ENCODE measurements at places on chromosomes 16 and 17.
A peak's percentile ranks its signal among the peaks of the same experiment; 100 is the strongest.

- no peak for DNase-seq
Observed at GRCh38 chr16:78785218-78785617, 685.8 kb downstream of the WWOX start.

DNA sequence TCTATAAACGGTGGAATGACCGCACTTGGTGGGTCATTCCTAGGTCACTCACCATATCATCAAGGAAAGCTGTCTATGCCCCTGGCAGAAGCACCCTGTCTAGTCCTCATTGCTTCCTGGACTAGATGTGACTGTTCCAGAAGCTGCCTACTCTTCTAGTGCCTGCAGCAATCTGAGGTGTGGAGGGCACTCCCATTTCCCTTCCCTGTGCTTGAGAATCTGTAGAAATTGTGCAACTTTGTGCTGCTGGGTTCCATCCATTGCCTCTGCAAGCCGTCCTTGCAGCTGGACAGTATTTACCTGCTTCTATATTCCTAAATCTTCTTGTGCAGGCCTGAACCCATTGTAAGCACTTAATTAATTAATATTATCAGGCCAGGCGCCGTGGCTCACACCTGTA is 52.1 kb downstream of the CACNG3 start:
- no peak for DNase-seq

DNA sequence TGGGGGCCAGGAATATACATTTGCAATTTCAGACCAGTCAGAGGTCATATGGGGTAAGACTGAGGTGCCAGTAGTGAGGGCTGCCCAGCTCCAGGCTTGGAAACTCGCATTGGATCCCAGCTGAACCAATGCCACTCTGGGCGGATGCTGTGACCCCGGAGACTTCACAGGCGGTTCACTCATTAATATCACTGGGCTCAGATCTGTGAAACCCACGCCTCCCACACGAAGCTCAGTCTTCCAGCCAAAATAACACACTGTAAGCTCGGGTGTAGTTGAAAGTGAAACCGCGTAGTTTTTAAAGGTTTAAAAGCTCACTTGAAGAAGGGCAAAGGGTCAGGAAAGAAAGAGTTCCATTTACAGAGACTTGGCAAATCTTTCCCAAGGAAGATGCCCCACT is 254.8 kb downstream of the FOXL1 start:
- DNase-seq: no peak

DNA sequence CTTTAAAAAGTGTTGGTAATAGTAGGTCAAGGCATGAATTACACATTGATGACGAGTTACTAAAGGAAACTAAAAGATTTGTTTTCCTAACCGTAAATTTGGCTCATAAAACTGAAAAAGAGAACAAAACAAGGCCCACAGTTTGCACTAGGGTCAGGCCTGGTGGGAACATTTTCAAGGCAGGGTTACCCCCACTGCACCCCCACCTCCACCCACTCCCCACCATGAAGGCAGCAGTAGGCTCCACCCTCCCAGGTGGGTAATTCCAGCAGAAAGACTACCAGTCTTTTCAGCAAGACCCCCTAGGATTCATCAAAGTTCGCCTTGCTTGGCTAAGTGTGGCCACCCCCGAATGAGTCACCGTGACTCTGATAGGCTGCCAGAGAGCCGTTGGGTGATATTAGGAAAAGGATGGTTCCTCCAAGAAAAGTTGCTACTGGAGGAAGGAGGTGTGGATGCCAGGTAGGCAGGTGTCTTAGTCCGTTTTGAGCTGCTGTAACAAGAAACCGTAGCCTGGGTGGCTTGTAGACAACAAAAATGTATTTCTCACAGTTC is 8.6 kb downstream of the DNAAF1 start:
- DNase-seq: no peak

GRCh38 chr17:60296177-60296576 is 95.8 kb downstream of the USP32 start:
- DNase-seq: no peak

DNA sequence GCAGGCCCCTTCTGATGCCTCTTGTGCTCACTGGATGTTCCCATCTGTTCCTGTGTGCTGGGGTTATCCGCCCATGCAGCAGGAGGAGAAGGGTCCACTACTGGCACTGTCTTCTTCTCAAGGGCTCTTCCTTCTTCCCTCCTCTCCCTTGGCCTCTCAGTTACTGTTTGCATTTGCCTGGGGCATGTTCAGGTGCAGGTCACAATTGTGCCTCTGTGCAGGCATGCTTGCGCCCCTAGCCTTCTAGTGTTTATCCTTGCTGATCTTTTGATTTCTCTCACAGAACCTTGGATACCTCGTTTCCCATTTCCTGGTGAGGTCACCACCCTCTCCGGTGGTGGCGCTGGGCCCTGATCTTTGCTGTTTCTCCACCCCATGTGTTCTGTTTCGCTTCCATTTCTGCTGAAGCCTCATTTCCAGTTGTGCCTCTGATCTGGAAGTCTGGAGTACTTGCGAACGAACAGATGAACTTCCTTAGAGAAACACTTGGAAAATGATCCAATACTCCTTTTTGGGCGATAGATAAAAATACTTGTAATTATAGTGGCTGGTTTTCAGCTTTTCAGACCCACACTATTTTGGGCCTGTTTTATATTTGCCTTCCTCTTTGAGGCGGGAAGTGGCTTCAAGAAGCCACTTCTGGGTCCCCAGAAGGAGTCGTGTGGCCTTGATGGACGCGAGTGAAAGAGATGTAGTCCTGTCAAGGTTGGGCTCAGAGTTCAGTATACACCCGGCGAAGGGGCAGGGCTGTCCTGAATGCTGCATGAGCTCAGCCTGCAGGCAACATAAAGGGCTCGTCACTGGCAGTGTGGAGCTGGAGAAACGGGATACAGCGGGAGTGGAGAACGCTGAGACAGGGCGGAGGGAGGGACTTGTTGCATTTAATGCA is 312.9 kb downstream of the SNX29 start:
- DNase-seq: no peak

DNA sequence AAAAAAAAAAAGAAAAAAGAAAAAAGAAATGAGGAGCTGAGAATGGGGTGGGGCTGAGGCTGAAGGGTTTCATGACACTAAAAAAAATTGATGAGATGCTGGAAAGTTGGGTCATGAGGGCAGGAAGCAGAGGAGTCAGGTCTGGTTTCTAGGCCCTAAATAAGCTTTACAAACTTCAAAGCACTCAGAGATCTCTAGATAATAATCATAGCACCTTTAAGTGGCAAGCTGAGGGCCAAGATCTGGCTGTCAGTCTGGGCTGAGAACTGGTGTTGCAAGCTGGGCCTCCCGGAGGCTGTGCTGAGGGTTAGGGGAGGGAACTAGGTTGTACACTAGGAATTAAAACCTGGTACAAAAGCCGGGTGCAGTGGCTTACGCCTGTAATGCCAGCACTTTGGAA is 6.4 kb downstream of the ZNF764 start:
- no peak for DNase-seq

DNA sequence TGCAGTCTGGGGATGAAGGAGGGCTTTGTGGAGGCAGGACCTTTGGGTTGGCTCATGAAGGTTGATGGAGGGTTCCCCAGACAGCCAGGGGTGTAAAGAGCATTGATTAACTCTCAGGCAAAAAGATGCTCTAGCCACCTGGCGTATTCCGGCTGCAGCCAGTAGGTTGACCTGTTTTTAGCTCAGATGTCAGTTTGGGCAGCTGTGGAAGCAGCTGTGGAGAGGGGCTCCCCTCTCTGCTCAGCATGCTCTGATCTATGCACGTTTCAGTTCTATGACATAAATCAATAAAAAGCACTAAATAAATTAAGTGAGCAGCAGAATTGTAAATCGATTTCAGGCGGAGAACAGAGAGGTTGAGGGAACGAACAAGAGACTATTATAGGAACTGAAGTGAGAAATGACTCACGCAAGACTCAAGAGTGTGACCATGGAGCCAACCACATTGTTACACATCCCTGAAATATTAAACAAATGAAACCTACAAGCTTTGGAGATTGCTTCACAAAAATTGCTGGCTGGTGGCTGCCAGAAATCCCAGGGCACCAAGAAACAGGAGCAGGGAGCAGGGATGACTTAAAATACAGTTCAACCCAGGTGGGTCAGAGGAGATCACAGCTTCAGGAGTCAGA is 111.9 kb downstream of the GSG1L start:
- DNase-seq: peak; percentile 59

DNA sequence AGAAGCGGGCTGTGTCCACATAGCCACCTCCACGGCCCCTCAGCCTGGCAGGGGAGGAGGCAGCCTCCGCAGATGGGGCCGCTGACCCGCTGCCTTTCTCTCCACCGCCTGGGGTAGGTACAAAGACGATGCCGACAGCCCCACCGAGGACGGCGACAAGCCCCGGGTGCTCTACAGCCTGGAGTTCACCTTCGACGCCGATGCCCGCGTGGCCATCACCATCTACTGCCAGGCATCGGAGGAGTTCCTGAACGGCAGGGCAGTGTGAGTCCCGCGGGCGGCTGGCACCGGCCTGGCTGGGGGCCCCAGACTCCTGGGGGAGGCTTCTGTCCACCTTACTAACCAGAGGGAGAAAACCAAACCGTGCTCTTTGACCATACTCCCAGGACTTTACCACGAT is 27.9 kb downstream of the MGRN1 start:
- no peak for DNase-seq

- DNase-seq: peak; percentile 18
Observed at GRCh38 chr17:82412535-82413520, 5.3 kb upstream of the HEXD start.

- DNase-seq: no peak
Observed at GRCh38 chr17:73888862-73889261, 244.6 kb upstream of the SDK2 start.

DNA sequence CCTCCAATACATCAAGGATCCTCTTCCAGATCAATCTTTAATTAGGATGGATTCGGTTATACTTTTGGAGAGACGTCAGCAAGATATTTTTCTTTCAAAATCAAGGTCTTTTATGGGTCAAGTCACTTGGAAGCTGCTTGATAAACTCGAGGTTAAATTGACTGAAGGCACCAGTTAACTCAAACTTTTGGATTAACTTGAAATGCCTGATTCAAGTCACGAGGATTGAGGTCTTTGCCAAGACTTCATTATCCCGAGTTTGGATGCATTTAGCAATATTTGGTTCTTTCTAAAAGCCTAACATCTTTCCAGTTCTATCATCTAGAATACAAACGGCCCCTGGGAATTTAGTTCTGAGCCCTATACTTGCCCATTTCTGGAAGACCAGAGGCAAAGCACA is 82.9 kb downstream of the MYH11 start:
- DNase-seq: no peak

- no peak for DNase-seq
Observed at GRCh38 chr16:84836234-84836647, 16.5 kb downstream of the CRISPLD2 start.

DNA sequence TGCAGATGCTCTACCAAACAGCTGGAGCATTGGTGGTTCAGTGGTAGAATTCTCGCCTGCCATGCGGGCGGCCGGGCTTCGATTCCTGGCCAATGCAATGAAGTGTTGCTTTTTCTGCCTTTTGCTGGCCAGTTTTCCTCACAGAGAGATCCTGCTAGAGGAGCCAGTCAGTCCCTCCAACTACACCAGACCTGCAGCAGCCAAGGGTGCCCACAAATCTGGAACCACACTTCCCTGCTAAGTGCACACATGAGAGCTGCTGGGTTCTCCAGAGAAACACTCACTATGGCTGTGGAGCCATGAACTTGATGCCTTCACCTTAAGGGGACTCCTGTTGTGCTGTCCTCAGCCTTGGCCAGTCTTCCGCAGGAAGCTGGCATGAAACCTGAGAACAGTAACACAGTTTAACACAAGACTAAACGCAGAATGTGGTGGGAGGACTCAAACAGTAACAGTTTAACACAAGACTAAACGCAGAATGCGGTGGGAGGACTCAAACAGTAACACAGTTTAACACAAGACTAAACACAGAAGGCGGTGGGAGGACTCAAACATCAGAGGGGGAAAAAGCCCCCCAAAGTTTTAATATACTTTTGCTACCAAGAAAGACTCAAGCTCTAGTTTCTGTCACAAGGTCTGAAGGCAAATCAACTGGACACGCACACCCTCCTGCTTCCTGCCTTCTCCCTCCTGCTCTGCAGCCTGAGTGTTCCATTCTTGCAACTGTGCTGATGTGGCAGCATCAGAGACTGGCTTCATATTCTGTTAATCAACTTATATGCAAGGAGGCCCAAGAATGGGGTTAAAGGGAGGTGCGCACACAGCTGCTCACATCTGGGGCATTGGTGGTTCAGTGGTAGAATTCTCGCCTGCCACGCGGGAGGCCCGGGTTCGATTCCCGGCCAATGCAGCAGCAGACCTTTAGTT is 12.0 kb downstream of the VAC14 start:
- no peak for DNase-seq

GRCh38 chr17:37261286-37261685 is 114.5 kb upstream of the C17orf78 start:
- no peak for DNase-seq

DNA sequence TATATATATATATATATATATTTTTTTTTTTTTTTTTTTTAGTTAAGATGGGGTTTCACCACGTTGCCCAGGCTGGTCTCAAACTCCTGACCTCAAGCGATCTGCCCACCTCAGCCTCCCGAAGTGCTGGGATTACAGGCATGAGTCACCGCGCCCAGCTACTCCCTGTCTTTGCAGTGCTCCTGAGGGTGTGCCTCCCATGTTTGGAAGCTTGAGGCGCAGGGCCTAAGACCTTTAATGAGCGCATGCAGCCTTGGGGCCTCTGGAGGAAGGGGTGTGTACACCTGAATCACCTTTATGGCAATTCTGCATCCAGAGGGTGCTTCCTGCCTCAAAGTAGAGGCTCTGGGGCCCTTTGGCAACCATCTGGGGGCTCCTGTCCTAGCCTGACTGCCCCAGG is 219.4 kb upstream of the CIBAR2 start:
- DNase-seq: no peak

GRCh38 chr17:12830777-12831247 is 41.5 kb downstream of the ARHGAP44 start:
- DNase-seq: no peak

GRCh38 chr16:16096121-16096857 is 127.0 kb downstream of the ABCC6 start:
- peak; percentile 15 for DNase-seq

- DNase-seq: no peak
Observed at GRCh38 chr16:88917146-88917914, 50.9 kb upstream of the PABPN1L start.

DNA sequence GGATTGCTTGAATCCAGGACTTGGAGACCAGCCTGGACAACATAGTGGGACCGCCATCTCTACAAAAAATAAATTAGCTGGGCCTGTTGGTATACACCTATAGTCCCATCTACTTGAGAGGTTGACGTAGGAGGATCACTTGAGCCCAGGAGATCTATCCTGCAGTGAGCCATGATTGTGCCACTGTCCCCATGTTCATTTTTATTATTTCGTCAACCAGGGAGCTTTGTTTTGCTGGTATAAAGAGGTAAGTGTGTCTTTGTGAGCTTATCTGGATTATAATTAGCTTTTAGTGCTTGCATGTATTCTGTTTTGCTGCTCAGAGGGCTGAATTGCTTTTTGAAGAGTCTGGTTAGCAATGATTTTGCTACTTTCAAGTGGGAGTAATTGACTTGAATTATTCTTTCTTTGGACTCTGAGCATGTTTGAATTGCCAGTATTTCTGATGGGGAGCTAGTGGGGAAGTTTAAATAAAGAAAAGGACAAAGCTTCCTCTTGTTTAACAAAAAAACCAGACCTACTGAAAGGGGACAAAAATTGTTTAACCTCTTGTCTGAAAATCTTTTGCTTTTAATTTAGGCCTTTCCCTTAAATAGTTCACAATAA is 31.6 kb upstream of the BCAS3 start:
- no peak for DNase-seq

GRCh38 chr17:7992924-7993323 is 9.5 kb upstream of the GUCY2D start:
- no peak for DNase-seq
